ENCODE measurements at places on chromosomes 11 and 22.
A peak's percentile ranks its signal among the peaks of the same experiment; 100 is the strongest.

- DNase-seq: no peak
Observed at GRCh38 chr22:43256976-43257545, 70.1 kb upstream of the TTLL12 start.

GRCh38 chr22:45638834-45639746 lies 32.5 kb upstream of the ATXN10 start:
- no peak for DNase-seq

DNA sequence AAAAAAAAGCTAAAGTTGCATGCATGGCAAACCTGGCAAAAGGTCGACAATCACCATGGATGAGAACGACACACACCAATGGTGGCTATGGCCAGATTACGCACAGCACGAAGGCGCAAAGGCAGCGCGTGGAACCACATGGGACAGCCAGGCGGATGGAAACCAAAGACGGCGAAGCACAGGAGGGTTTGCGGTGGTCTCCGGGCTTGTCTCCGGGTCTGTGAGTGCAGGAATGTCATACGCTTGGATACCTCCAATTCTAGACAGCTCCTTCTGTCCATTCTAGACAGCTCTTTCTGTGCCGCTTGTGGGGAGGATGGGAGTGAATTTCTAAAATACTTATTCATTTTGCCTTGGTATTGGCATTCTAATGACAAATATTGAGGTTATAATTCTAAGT lies 685.4 kb downstream of the BRD1 start:
- no peak for DNase-seq

- DNase-seq: no peak
Observed at GRCh38 chr22:48555606-48556005, 1272.1 kb downstream of the BRD1 start.

- peak; percentile 41 for DNase-seq
Observed at GRCh38 chr22:33049119-33049729, 9.0 kb downstream of the SYN3 start.

GRCh38 chr11:1628506-1629325 lies 859 bp upstream of the KRTAP5-5 start:
- peak; percentile 32 for DNase-seq

DNA sequence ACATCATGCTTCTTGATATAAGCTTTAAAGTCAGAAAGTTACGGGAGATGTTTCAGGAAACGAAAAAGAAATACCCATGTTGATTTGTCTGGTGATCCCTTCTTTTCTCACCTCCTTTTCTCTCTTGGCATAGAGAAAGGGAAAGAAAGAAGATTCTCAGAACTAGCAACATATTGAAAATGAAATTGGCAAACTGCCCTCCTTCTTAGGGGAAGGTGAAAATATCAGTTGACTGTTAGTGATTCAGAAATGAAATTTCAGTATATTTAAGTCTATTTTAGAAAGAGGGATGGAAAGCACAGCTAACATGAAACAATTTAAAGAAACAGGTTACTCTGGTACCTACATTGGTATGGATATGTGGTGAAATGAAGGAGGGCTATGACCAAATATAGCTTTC lies 918.1 kb downstream of the METTL15 start:
- DNase-seq: no peak

GRCh38 chr11:18770479-18771125 lies 21.0 kb downstream of the PTPN5 start:
- DNase-seq: no peak

- DNase-seq: no peak
Observed at GRCh38 chr22:49886346-49887063, 31.7 kb downstream of the ALG12 start.

GRCh38 chr11:10809373-10810160 lies 841 bp upstream of the EIF4G2 start:
- DNase-seq: no peak

DNA sequence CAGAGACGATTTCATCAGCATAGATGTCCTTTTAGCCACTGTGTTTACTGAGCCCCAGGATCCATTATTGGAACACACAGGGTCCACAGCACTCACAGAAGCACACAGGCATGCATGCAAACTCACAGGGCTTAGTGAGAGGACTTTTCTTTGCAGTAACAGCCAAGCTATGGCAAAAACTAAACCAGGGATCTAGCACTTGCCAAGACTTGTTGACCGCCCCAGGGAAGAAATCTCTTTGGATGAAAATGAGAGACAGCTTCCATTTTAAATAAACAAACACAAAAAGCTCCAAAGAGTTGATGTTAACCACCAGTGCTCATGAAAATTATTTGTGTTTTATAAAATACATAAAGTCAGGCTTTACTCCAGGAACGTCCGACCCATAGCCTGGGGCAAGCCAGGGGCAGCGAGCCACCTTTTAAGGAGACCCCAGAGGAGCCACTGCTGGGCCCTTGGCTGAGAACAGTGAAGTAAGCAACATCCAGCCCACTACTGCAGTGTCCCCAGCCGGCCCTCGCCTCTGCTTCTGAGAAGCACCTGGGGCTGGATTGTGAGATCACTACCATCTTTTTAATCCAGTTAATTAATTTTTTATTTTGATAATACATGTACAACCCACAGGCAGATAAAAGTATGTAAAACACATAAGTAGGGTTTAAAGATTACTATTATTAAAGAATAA lies 22.0 kb upstream of the TFIP11 start:
- DNase-seq: no peak

GRCh38 chr11:65136515-65137096 lies 2.3 kb upstream of the SYVN1 start:
- DNase-seq: no peak

- DNase-seq: no peak
Observed at GRCh38 chr11:121418625-121419114, 33.4 kb upstream of the SORL1 start.

- DNase-seq: no peak
Observed at GRCh38 chr11:794766-795633, 3.1 kb downstream of the SLC25A22 start.

DNA sequence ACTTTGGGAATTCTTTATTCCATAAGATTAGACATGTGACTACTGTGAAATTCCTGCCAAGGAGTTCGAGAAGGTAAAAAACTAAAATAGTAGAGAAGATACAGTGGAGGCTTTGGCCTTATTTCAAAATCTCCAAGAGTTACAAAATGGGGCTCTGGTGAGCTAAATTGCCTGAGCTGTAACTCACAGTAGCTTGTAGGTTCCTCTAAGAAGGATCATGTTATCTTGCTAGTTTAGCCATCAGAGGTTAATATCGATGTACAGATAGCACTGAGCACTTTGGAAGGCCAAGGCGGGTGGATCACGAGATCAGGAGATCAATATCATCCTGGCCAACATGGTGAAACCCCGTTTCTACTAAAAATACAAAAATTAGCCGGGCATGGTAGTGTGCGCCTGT lies 81.1 kb downstream of the USP35 start:
- no peak for DNase-seq

GRCh38 chr11:57881647-57882046 lies 120.0 kb downstream of the CTNND1 start:
- no peak for DNase-seq

GRCh38 chr11:30454111-30454510 lies 131.2 kb downstream of the ARL14EP start:
- no peak for DNase-seq

DNA sequence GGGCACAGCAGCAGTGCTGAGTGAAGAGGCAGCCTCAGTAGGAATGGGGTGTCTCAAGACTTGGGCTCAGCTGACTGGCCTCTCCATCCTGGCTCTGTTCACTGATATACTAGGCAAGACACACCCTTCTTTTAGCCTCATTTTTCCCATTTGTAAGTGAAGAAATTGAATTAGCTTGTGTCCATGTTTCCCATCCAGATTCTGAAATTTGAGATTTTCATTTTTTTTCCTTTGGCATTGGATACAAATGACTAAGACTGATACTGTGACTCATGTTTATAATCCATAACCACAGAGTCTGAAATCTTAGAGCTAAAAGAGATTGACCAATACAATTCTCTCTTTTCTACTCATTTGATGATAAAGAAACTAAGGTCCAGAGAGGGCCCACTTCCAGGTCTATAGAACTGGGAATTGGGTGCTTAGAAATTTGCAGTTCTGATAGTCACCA lies 110.9 kb downstream of the KCNC1 start:
- no peak for DNase-seq

GRCh38 chr11:12204506-12204905 lies 94.1 kb downstream of the MICAL2 start:
- no peak for DNase-seq

GRCh38 chr11:90510839-90511238 lies 288.0 kb upstream of the CHORDC1 start:
- DNase-seq: no peak

- DNase-seq: no peak
Observed at GRCh38 chr22:46726066-46726985, 11.7 kb downstream of the CERK start.

DNA sequence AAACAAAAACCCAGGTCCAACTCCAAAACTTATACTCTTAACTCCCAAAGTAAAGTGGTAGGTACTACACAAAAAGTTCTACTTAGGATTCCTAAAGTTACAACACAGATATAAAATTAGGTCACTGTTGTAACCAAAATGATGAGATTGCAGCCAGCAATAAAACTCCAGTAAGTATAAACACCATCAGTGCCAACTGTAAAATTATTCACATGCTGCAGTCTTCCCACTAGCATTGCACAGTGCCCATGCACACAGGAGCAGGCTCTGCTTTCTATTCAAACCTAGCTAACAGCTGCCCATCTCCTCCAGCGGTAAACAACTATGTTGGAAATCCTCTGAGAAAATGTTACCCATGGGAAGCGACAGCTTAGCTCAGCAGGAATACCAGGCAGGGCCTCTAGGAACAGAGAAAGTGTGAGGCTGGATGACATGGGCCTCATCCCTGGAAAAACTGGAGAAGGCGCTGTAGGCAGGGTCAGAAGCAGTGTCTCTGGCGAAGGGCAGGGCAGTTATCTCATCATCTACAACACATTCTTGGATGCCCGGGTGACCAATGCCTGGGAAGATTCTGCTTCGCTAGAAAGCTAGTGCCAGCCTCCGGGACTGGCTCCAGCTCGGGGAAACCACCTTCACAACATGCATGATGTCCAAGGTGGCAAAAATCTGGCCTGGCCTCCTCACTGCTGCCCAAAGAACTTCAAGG lies 9.1 kb downstream of the CPT1A start:
- no peak for DNase-seq

DNA sequence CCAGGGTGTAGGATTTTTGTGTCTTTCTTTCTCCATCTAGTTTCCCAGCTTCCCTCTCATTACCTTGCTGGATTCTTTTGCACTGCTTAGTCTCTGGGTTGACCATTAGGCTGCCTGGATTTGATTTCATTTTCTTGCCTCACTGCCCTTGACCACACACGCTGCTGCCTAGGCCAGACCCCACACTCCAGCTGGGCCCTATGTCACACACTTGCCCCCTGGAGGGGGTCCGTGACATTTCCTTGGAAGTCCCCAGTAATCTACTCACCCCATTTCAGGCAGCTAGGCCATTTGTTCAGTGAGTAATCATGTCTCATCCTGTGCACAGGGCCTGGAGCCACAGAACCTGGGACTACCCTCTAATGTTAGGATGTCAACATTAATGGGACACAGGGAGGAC lies 81.9 kb upstream of the SPON1 start:
- DNase-seq: no peak

DNA sequence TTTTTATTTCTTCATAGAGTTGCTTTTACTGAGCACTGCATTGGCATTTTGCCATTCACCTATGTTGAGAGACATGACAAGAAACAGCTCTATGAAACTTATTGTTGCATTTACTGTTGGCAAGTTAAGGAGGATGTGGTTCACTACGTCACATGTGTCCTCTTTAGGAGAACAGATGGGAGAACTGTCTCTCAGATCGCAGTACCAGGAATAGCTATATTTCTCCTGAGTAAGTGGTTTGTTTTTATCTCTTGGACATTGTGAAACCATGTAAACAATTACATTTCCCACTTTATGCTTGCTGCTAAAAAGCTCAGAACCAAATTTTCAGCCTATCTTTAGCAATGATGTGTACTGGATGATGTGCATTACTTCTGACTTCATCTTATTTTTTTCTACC lies 34.8 kb upstream of the PSMA1 start:
- DNase-seq: no peak

DNA sequence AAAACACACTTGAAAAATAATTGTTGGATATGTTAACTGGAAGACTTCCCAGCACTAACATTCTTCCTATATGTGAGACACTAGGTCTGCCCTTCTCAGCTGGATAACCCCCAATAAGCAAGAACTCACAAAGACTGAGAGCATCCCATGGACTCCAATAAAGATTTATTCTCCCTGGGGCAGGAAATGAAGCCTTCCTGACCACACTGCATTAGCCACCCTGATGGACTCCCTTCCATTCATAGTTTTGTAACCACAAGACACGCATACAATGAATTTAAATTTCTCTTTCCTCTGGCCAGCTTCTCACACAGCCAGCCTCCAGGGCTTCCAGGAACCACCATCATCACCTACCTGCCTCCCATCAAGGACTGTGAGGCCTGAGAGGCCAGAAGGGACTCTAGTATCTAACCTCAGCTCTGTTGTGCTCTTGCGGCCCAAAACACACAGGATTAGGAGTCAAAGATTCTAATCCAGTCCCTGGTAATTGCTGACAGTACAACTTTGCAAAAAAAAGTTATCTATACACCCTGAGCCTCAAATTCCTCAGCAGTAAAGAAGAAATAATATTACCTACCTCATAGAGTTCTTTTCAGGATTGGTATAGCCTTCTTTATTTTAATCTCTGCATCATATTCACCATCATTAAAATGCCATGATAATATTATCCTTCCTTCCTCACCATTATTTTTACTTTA lies 45.6 kb upstream of the GDPD4 start:
- no peak for DNase-seq

DNA sequence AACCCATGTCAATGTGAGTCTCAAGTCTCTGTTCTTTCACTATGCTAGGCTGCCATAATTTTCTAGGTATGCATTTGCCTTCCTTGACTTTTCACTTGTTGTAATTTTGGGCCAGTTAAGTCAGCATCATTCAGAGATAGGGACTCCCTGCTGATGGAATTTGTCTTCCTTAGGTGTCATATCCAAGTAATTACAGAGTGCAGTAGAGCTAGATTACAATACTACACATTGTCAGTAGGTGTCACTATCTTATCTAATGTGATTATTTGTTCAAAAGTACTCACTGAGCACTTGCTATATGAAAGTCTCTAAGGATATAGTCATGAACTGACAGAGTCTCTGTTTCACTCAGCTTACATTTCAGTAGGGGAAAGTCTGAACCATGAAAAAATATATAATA lies 25.0 kb upstream of the SYN3 start:
- DNase-seq: no peak

GRCh38 chr11:44743959-44744557 lies 17.3 kb downstream of the TSPAN18 start:
- DNase-seq: no peak

- no peak for DNase-seq
Observed at GRCh38 chr22:30297991-30298701, 8.8 kb upstream of the CASTOR1 start.

GRCh38 chr11:92663539-92663938 lies 305.9 kb upstream of the MTNR1B start:
- DNase-seq: no peak

Data from stimulated activated CD4-positive, alpha-beta T cell treated with anti-CD3 and anti-CD28 coated beads, Interleukin-1b, Interleukin-23, amount 100 ng/mL, for 1 hour (primary cell).